Left renal pelvis (tissue), 4 donors: ENCODE measurements at places on chromosomes 3 and 15. TPM values are rescaled to one million over a fixed set of nuclear protein-coding genes. Genes with fewer than 3 reads are reported as not detected.

DNA sequence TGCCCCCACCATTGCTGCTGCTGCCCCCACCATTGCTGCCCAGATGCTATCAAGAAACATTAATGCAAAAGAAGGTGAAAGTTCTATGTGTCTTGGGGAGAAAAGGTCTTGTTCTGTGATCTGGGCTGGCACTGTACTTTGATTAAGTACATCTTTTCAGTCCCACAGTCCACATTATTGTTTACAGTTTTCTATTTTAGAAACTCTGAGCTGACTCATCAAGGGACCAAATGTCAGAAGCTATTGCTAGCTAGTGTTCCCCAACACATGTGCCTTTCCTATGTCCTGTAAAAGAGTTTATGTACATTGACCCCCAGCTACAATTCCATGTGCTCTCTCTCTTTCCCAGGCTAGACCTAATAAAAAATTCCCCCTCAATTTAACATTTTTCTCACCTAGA lies 264.7 kb upstream of the NECTIN3 start:
- DNase-seq: no peak

- no peak for DNase-seq
Observed at GRCh38 chr15:75233504-75234190, 24.5 kb upstream of the GOLGA6C start.

DNA sequence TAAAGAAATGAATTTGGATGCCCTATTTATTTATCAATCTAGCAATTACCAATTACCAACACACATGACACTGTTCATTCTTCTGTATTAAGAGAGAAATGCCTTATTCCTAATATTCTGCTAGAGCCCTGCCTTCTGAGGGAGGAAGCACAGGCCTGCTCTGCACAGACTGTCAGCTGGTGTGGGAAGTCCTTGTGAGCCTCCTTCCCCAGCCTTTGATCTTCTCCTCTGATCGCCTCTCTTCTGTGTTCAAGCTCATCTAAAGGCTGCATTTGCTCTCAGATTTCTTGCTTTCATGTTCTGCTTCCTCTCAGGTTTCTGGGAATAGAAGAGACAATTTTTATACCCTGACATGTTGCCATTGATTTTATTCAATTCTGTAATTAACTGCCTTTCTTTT lies 290.6 kb upstream of the UMPS start:
- no peak for DNase-seq

FSTL1 gene
- polyA plus RNA-seq: 587 TPM

DNA sequence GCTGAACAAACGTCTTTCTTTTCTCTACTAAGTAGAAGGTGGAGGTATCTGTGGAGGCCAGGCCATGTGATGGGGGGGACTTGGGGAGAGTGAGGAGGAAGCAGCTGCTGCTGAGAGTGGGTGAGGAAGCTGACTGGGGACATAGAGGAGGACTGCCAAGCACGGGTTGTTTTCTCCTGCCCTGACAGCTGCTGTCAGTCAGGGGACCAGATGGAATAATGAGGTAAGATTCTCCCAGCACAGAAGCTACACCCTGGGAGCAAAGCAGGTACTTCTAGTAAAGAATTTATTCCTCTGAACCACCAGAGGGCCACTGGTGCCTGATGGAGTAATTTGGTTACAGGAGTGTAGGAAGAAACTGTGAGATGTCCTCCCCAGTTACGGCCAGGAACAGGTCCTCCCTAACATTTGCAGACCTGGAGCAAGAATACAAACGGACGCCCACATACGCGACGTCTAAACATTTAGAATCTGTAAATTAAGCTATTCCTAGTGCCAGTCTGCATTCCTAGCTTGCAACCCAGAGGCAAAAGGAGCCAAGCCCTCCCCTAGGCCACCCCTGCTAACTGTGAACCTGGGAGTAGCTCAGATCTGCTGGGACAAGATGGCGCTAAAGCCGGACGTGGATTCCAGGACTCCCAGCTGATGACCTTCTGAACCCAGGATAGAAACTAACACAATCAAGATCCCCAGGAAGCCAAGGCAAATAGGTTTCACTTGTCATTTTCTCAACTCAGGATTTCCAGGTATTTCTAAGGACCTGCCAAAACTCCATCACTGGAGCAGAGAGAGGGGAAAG lies 14.8 kb downstream of the CRYGS start:
- no peak for DNase-seq

GRCh38 chr15:65302061-65302460 lies 2.4 kb upstream of the RNU5B-1 start:
- no peak for DNase-seq

- DNase-seq: no peak
Observed at GRCh38 chr3:142022381-142022780, 127.0 kb downstream of the TFDP2 start.
